ENCODE measurements at places on chromosomes 3 and 15.
A peak's percentile ranks its signal among the peaks of the same experiment; 100 is the strongest.

DNA sequence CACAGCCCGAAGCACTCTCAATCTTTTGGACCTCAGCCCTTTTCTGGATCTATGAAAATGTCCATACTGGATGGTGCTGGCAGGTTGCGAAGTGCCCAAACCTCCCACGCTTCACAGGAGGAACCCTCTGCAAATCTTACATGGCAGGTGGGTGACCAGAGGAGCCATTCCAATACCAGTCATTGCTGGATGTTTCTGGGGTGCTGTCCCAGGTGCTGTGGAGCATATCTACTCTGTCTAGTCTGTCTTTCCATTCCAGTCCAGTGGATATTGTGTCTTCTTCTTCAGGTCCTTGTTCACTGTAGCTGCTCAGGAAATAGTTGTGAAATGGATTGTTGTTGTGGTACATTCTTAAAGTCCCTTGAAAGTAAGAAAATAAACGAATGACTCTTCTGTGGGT lies 10.7 kb upstream of the ADIPOQ start:
- no peak for DNase-seq

DNA sequence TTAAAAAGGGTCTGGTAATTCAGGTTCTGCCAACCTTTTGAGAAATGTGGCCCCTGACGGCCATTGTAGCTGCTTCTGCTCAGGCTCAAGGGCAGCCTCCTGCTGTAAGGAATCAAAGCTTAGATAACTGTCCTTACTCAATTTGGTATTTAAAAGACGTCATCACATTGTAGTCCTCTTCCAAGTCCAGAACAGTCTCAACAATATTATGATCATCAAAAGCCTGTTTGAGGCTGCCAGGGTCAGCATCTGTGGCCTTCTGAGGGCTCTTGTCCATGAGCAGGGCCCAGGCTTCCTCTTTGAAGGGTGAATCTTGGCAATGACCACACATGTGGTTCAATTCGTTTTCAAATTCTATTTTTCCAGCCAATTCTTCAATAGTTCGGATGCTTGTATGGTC lies 6.0 kb downstream of the C3orf62 start:
- DNase-seq, result no peak

GRCh38 chr3:155271343-155271613 lies 22.2 kb downstream of the STRIT1 start:
- DNase-seq, result no peak

DNA sequence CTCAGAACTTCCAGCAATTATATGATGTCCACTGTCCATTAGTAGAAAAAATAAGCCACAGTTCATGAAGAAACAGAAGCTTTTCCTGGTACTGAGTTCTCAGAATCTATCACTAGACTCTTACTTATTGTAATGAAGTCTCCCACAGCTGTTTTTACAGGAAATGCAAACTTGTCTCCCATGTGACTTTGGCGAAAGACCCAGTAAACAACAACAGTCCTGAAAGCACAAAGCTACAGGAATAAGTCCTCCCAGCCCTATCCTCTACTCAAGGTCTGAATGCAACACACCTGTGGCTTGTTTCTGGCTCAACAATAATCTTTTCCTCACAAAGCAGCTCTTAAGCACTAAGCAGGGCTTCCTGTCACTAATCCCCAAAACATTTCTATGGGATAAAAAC lies 55.9 kb downstream of the EOMES start:
- DNase-seq, result no peak

- DNase-seq, result no peak
These were observed 1.1 kb upstream of the UBE2E1 start for GRCh38 chr3:23804441-23805209.

- no peak for DNase-seq
These were observed 115.6 kb downstream of the EOMES start for GRCh38 chr3:27606537-27606936.

GRCh38 chr3:172285844-172286243 lies 162.4 kb downstream of the GHSR start:
- DNase-seq, result no peak

DNA sequence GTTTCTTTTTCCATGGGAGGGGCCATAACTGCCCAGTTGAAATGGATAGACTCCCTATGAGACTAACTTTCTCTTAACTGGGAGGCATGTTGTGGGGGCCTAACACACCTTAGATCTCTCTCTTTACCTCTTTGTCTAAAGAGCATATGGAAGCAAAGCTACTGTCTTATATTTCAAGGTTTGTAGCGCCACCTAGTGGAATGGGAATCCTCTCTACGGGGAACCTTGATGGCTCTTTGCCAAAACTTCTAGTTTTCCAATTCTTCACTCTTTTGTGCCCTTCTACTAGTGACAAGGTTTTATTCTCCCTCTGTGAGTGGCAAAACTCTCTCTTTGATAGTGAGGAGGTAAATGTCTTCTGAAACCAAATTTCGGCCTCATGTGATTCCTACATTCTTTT lies 1030.4 kb upstream of the CADM2 start:
- no peak for DNase-seq

DNA sequence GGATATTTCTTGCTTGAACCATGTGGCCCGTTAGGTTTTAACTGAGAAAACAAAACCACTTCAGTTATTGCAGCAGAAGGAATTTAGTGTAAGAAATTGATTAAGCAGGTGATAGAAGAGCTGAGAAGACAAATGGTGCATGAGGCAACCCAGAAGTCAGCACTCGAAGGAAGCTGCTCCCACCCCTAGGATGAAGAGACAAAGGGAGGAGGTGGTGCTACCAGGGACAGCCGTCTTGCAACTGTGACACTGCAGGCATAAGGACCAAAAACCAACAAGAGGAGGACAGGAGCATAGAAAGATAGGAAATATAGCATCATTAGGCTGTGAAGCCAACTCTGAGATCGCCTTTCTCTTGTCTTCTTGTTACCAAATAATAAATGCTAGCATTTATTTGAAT lies 89.0 kb downstream of the IL20RB start:
- DNase-seq, result no peak

- DNase-seq, result no peak
These were observed 199.1 kb downstream of the SI start for GRCh38 chr3:164879201-164879600.

- DNase-seq, result no peak
These were observed 18.0 kb downstream of the ATP10A start for GRCh38 chr15:25844981-25845680.

DNA sequence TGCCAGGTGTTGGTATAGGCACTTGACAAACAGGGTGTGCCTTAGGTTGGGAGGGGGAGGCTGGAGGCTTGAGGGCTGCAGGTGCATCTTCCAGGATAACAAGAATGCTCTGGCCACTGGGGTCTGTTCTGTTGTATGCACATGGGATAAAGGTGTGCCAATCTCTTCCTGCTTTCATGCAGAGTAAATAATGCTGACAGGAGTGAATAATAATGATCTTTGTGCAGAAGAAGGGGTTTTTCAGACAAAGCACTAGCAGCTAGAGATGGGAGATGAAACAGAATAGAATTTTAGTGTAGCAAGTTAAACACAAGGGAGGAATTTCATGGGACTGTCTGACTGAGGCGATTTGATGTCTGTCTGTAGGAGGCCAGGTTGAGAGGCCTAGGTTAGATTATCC lies 1.9 kb upstream of the ROPN1 start:
- no peak for DNase-seq

- no peak for DNase-seq
These were observed 1.9 kb upstream of the PSMA4 start for GRCh38 chr15:78538358-78538757.

DNA sequence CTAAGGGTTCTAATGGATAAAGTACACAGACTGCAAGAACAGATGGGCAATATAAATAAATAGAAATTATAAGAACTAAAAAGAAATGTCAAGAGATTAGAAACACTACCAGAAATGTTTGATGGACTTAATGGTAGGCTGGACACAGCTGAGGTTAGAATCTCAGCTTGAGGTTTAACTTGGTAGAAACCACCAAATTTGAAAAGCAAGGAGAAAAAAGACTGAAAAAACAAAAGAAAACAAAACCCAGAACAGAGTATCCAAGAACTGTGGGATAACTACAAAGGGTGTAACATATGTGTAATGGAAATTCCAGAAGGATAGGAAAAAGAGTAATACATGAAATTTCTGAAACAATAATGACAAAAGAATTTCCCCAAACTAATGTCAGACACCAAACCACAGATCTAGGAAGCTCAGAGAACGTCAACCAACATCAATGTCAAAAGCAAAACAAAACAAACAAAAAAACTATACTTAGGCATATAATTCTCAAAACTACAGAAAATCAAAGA lies 35.0 kb downstream of the RFX7 start:
- DNase-seq, result no peak

GRCh38 chr3:124812291-124813265 lies 74.6 kb downstream of the ITGB5 start:
- DNase-seq, result no peak

GRCh38 chr3:9653565-9654248 lies 4.4 kb downstream of the MTMR14 start:
- DNase-seq, result no peak

DNA sequence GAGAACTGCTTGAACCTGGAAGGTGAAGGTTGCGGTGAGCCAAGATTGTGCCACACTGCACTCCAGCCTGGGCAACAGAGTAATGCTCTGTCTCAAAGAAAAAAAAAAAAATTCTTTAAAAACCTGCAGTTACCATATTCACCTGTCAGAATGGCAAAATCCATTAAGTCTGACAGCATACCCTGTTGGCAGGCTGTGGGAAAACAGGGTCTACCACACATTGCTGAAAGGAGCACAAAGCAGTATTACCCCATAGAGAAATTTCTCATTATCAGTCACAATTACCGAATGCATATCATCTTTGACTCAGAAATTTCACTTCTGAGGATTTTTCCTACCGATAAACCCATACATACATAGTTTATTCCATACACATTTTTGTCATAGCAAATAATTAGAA lies 264.1 kb upstream of the SLCO3A1 start:
- no peak for DNase-seq

GRCh38 chr15:56608140-56608778 lies 125.0 kb downstream of the ZNF280D start:
- no peak for DNase-seq

DNA sequence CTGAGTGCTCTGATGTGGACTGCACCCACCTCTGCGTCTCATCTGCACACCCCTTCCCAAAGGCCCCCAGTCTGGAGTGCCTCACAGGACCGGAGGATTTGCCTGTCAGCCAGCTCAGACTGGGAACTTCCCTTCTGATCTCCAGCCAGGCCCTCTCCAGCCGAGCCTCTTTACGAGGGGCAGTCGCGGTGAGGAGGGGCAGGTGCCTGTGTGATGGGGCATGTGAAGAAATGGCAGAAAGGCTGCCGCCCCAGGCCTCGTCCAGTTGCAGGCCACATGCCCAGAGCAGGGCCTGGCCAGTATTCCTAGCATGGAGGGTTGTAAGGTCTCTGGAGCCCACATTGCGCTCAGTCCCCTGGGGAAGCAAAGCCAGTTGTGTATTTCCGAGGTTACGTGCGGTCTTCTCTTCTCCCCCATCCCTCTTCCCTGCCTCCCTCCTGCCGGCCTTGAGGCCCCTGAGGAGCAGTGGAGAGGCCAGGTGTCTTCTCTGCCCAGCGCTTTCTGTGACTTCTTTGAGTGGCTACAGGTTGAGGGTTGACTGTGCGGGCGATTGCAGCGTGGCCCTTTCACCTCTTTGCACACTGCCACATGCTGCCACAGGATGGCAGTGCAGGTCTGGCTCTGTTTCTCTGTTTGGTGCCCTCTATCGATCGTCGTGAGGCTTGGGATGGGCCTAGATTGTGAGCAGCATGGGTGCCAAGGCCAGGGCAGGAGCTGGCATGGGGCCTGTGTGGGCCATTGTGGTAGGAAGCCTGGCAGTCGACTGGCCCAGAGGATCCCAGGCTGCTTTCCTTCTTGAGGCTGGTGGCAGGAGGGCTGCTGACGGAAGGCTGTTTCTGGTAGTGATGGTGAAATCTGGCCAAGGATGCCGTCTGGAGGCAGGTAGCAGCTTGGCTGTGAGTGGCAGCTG lies 5.3 kb downstream of the CLK3 start:
- peak; percentile 81 for DNase-seq

DNA sequence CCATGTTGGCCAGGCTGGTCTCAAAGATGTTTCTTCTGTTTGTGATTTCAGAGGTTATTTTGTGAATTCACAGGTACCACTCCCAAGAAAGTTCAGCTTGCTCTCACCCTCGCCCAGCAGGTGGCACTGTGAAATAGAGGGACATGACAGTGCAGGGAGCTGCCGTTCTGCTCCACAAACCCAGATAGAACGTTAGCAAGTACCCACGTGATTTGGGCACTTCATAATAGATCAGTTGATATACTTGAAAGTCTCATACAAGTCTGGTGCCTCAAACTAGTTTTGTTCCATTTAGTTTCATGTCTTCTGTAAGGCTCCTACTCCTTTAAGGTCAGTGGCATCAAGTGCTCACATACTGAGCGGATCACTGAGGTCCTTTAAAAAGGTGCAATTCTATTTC lies 45.5 kb downstream of the FILIP1L start:
- DNase-seq, result peak; percentile 87

DNA sequence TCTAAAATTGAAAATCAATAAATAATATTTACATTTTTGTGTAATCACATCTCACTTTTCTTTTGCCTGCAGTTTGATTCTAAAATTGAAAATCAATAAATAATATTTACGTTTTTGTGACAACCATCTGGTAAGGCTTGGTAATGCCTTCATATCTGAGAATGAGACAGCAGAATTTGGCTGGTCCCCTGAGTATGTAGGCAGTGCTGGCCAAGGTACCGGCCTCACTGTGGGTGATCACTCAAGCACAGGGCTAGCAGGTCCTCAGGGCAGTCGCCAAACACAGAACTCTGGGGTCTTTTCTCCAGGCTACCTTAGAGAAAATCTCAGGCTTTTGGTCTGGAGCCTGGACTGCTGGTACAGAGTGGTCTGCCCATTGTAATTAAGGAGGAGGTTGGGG lies 26.2 kb downstream of the RTP3 start:
- DNase-seq, result no peak

DNA sequence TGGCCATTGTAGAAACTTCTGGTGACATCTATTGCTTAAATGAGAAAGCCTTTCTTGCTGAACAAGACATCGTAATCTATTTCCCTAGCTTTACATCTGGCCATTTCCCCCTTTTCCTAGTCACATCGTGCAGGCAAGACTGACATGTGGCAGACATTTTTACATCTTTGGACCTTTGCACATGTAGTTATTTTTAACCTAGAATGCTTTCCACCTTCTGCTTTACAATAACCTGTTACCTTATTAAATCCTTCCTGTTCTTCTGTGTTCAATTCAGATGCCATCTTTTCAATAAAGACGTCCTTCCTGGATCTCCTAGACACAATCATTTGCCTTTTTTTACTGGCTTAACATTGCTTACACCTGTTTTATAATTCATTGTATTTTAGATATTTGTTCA lies 343.3 kb downstream of the DIPK2A start:
- no peak for DNase-seq

DNA sequence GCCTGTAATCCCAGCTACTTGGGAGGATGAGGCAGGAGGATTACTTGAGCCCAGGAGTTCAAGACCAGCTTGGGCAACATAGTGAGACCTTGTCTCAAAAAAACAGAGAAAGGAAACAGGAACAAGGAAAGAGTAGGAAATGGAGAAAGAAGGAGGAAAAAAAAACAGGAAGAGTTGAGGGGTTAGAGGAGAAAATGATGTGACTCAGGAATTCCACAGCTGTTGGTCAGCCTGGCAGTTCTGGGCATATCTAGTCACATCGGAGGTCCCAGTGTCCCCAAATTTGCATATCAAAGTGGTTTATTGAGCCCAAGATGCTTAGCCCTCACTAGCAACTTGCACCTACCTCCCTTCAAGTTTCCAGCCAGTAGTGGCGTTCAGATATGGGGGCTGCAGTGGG lies 18.8 kb upstream of the JMJD7 start:
- no peak for DNase-seq

All from stimulated activated CD8-positive, alpha-beta memory T cell treated with anti-CD3 and anti-CD28 coated beads, Interleukin-4, amount 100 ng/mL, for 48 hours (primary cell).